ENCODE measurements at places on chromosomes 5 and 9.

- no peak for DNase-seq
These were observed 39.6 kb upstream of the TIFAB start for GRCh38 chr5:135491552-135492318.

GRCh38 chr5:180689071-180689694 lies 39.8 kb upstream of the FLT4 start:
- no peak for DNase-seq

DNA sequence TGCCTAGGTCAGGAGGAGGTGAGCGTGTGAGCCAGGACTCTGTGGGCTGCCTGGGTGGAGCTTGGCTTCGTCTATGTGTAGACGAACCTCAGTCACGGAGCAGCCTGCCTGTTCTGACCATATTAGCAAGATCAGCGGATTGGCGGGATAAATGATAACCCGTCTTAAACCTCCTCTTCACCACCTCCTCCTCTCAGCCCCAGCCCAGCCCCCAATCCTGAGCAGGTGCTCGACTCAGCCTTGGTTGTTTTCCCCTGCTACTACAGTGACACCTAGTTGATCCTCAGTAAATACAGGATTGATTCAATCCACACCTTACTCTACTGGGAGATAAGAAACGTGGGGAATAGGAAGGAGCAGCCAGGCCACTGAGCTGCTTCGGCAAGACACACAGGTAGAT lies 286.1 kb downstream of the IRX2 start:
- no peak for DNase-seq

DNA sequence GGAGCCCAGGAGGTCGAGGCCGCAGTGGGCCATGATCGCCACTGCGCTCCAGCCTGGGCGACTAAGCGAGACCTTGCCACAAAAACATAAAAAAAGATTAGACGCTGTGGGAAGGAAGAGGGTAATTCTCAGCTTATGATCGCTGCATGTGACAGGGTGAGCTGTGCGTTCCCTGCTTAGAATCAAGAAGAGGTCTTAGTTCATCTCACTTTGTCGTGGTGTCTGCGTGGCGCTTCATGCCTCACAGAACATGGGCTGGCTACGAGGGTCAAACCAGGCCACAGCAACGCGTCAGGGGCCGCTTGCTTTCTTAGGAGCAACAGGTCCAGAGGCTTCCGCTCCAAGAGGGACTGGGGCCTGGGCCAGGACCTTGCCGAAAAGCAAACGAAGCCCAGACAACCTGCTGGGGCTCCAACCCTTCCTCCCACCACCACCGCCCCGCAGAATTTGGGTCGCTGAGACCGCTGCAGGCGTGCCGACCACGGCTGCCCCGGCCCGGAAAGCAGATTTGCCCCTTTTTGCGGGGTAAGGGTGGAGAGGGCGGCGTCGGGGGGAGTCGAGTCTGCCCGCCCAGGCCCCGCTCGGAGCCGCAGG lies 10.0 kb upstream of the GRIN1 start:
- DNase-seq, result no peak

GRCh38 chr9:14103115-14103514 lies 210.8 kb downstream of the NFIB start:
- DNase-seq, result no peak

- peak; percentile 55 for DNase-seq
These were observed 12.7 kb downstream of the ABLIM3 start for GRCh38 chr5:149153751-149154610.

DNA sequence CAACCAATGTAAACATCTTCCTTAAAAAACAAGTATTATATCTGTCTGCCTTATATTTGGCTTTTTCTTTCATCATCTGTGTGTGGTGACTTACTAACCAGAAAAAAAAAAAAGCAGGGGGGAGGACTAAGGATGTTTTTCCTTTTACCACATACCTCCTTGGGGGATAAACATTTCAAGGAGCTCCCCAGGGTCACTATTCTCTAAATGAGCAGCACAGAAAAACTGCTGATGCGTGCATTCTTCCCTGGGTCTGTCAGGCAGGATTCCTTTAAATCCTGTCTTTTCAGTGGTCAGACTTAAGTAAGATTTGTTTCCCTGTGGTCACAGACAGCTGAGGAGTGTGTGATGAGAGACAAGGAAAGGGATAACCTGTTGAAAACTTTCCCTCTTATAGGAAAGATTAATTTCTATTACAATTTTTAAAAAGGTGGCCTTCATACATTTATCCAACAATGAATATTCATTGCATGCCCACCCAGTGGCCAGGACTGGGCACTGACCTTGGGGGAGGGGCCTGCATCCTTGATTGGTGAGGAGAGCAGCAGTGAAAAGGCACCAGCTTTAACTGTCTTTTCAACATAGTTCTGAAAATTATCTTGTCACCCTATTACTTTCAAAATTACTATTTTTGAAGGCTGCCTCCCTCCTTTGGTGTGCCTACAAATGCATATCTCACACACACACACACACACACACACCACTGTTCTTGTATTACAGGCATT lies 123.1 kb downstream of the TLE4 start:
- DNase-seq, result peak; percentile 72

- DNase-seq, result no peak
These were observed 42.4 kb upstream of the LARP1 start for GRCh38 chr5:154712518-154713437.

GRCh38 chr5:93677359-93677891 lies 64.0 kb downstream of the POU5F2 start:
- peak; percentile 76 for DNase-seq

DNA sequence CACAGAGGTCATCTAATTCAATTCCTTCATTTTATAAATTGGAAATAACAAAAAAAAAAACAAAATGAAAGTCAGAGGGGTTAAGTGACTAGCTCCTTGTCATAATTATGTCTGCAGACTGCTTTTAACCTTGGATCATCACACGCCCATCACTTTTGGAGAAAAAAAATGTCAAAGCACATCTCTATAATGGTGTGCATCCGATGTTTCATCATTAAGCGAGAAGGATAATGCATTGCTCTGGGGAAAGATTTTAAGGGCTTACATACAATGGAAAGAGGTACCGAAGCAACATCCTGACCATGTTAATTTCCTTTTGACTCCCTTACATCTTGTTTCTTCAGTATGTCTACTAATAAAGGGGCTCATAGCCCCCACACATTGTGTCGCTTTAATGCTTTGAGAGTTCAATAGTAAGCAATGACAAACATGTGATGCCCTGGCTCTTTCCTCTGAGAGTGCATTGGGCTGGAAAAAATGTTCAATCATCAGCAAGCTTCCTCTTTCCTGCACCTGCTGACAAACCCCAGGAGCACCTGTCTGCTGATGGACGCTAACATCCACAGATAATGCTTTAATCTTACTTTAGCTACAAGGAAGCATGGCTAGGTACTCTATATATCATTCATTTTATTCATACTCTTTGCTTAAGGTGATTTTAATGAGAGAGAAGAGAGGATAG lies 242.2 kb downstream of the SMARCA2 start:
- DNase-seq, result no peak

DNA sequence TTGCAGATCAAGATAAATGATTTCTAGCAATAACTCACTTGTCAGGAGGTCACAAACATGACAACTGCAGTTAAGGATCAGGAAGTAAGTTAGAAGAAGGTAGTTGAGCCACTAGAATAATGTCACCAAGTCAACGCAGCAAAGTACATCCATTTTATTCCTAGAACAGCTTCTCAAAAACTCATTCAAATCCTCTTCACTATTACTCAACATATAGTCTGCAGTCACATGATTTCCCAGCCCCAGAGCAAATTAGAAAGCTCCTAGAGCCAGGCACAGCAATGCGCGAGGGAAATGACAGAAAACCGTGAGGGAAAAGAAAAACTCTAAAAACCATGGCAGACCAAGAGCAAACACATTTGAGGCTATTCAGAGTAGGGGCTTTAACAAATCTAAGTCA lies 49.9 kb upstream of the ZNF622 start:
- no peak for DNase-seq

DNA sequence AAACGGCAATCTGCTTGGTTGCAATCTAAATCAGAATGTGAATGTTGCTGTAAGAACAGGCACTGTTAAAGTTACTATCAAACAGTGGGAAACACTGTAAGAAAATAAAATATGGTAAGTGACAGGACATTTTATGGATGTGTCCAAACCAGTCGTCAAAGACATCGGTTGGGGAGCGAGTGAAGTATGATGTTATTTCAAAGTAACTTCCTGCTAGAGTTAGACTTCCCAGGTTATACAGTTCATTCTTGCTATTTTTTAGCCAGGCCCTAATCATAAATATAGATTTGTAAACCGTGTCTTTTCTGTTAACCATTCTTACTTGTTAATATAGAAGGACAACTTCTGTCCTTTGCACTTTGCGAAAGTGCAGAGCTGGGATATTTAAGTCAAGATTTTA lies 30.2 kb downstream of the LIX1 start:
- no peak for DNase-seq

GRCh38 chr9:124496075-124496449 lies 11.1 kb downstream of the NR5A1 start:
- DNase-seq, result no peak

DNA sequence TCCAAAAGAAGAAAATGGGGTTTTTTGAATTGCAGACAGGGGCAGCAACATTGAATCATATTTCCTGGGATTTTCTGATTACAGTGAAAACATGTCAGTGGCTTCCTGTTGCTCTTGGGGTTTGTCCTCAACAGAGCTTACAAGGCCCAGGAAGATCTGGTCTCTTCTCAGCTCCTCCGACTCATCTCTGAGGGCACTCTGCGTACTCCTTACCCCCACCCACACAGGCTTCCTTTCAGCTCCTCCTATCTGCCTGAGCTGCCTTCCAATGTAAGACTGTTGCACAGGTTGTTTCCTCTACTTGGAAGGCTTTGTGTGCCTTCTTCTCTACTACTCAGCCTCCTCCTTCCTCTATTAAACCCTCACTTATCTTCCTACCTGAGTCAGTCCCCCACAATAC lies 245.1 kb upstream of the MEF2C start:
- DNase-seq, result peak; percentile 10

GRCh38 chr9:100759215-100759614 lies 181.3 kb downstream of the CAVIN4 start:
- no peak for DNase-seq

- no peak for DNase-seq
These were observed 74.1 kb upstream of the BASP1 start for GRCh38 chr5:17143335-17143734.

DNA sequence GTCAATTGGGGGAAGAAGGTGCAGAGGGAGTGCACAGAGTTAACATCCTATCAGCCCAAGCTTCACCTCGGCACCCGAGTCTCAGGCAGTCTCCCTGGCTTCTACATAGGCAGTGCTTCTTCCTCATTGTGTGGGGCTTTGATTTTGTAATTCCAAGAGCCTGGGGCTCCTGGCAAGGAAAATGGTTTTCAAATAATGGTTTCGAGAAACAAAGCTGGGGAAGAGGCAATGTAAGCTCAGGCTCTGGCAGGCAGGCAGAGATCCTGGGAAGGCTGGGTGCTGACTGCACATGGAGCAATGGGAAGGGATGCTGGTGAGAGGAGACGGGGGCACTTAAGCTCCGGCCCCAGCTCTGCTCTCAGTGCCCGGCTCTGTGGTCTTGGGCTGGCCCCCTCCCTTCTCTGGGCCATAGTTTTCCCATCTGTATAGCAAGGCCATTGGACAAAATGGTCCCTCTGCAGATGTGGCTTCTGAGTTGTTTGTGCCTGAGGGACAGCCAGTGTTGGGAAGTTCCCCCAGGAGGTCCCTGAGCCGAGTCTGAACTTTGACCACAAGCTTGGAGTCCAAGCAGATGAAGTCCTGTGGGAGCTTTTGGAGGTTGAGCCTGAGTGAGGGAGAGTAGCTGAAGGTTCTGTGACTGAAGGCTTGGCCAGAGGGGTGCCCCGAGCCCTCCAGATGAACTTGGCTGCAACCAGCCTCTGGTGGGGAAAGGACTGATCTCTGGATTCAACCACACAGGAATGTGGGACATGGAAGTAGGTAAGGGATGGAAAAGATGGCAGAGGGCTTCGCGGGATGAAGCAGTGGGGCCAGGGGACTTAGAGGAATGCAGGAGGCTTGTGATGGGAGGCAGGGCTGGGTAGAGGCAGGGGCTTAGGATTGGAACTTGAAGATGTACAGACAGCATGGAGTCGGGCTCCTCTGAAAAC lies 28.5 kb upstream of the IL17B start:
- DNase-seq, result peak; percentile 55

Data from GM03348 (cell line).